ENCODE measurements at places on chromosomes 1 and 21. TPM values are rescaled to one million over a fixed set of nuclear protein-coding genes. Genes with fewer than 3 reads are reported as not detected.

TCHH gene
- total RNA-seq, result not detected

OSCP1 gene
- 0.92 TPM for total RNA-seq

ZYG11A gene
- 0.17 TPM for total RNA-seq

CD84 gene
- 17.7 TPM for total RNA-seq

ATP13A2 gene
- 46.9 TPM for total RNA-seq

KRTAP10-4 gene
- total RNA-seq, result not detected

- peak; percentile 67 for DNase-seq
Observed at GRCh38 chr1:17045634-17046333, 8.0 kb downstream of the SDHB start.

- no peak for DNase-seq
Observed at GRCh38 chr1:168520832-168521231, 23.0 kb downstream of the XCL2 start.

DNA sequence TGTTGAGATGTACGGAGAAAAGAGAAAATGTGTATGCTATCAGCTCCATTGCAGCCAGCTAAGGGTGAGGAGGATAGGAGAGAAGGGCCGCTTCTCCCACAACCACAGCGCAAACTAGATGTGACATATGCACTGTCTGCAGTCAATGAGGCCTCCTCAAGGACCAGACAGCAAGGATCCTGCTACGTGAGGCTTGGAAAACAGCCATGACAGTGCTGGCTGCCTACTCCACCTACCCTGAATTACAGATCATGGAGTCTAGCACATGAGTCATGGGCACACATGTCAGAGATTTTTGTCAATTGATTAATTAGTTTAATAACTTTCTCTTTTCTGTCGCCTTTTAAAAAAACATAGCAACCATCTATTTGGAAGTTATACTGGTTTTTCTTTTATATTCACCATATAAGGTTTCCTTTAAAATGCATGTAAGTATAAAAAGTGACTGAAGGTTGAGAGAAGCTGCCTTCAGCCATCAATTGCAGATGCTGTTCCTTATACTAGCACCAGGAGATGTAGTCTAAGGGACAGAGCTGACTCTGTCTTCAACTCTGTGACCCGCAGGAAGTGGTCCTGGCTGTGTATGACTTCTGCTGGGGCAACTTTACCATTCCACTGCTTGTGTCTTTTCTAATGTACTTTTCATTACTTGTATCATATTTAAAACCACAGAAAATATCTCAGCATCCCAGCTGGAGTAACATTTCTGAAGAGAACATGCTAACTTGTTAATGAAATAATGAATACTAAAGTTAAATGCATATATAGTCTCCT lies 3.1 kb downstream of the VPS26C start:
- DNase-seq, result no peak

- DNase-seq, result no peak
Observed at GRCh38 chr1:182337736-182338571, 53.6 kb downstream of the GLUL start.

DNA sequence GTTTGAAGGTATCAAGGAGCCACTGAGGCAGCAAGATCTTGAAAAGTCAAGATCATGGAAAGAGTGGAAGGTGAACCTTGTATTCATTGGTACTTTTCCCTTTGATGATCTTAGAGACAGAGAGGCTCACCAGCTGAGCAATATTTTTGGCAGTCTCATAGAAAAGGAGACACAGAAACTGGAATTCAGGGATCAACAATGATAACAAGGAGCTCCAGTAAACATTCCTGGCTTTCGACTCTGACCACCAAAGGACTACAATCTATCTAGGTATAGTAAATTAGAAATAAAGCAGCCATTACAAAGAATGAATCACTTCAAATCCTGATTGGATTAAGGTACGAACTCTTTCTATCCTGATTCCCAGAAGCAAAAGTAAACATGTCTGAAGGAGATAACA lies 615.4 kb downstream of the KIF26B start:
- no peak for DNase-seq

DNA sequence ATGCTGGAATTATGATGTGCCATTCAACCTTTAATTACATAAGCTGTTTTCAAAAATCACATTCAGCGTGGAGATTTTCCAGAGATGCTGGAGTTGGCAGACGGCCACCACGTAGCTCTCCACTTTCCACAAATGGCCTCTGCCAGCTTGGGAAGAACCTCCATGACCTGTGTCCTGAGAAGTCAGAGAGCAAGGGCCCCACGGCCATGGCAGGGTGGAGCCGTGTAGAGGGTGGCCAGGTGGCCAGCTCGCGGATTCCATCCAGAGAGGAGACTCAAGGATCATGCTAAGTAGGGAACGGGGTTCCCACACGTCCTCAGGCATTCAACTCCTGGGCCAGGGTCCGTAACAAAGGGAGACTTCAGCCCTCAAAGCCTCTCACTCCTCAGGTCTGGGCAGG lies 1.3 kb upstream of the GALE start:
- no peak for DNase-seq

DNA sequence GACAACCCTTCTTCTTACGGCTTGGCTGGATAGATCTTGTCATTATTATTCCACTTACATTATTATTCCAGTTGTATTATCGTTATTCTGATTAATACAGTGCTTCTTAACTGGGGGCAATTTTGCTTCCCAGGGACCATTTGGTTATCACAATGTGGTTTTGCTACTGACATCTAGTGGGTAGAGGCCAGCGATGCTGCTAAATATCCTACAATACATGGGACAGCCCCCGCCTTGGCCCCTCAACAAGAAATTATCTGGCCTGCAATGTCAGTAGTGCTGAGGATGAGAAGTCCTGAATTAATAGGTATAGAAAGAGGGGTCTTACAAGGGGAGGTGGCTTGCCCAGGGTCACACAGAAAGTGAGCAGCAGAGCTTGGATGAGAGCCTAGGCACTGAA lies 105.6 kb downstream of the PTPRU start:
- no peak for DNase-seq

DNA sequence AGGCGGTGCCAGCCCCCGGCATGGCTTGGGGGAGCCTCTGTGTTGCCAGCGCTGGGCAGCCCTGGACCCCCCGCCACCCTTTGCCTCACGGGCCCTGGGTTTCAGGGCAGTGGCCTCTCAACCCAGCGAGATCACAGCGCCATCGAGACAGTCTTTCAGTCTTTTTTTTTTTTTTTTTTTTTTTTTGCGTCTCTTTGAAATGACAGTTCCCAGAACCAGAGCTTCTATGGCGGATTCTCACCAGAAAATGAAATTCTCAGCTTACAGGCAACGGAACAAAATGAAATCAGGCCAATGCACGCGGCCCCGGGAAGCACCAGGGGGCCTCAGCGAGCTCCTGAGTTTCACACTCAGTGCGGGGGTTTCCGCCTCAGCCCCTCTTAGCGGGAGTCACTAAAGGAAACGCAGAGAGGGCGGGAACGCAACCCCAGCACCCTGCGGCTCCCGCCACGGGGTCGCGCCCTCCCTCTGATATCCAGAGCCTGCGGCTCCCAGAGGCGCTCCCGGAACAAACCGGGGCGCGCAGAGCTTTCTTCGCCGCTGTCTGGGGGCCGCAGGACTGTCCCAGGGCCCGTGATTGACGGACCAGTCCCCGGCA lies 8.0 kb upstream of the COL6A1 start:
- DNase-seq, result peak; percentile 92

GRCh38 chr21:37060296-37060695 lies 12.6 kb downstream of the PIGP start:
- no peak for DNase-seq

DNA sequence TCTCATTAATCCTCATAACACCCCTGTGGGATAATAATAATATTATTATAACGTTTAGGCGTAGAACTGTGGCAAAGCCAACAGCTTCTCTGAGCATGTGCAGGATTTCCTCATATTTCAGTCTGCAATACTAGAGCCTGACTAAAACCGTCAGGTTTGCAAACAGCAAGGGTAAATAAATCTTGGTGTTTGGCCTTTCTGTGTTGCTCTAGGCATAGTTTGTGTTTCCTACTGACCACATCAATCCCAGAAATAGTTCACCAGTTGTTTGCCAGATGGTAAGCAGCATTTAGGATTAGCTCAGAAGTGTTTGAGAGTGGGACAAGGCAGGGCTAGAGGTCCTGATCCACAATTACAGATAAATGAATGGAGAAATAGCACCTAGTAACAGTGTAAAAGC lies 2.8 kb upstream of the KCNA3 start:
- DNase-seq, result no peak

DNA sequence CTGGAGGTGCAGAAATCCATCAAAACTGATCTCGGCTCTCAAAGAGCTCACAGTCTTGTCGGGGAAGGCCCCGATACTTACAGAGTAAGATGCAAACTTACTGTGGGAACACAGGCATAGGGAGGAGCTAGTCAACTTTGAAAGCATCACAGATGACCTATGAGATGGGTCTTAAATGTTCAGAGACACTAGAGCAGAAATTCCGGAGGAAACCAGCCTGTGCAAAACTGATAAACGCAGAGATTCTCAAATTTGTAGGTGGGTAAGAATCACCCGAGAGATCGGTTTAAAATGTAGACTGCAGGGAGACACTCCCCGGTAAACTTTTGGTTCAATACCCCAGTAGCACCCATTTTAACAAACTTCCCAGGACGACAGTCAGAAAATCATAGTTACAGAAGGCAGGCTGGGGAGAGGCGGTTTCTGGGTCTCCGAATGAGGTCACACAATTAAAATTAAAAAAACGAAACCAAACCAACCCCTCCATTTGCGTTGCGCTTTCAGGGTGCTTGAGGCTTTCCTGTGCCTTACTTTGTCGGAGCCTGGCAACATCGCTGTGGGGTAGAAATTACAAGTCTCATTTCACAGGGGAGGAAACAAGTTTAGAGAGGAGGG lies 755 bp upstream of the THRAP3 start:
- peak; percentile 85 for DNase-seq

- no peak for DNase-seq
Observed at GRCh38 chr1:183567584-183567983, 22.7 kb downstream of the NCF2 start.

GRCh38 chr1:180456191-180456590 lies 46.2 kb downstream of the ACBD6 start:
- no peak for DNase-seq

DNA sequence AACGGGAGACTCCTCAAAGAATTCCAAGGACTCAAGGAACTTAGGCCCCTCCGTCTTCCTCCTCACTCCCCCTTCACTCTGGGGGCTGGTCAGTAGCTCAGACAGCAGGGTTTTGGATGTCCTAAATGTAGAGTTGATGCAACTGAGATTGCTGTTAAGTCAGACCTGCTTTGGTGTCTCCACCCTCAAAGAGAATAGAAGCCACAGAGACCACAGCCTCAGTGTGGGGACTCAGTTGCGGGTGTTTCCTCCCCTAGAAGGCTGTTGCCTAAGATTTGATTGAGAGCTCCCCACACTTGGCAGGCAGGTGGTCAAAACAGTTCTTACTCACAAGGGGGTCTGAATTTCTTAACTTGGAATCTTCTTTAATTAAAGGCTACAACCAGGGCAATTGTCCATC lies 7.6 kb downstream of the MAN1C1 start:
- DNase-seq, result peak; percentile 85

- no peak for DNase-seq
Observed at GRCh38 chr21:44063151-44063912, 43.9 kb upstream of the PWP2 start.

GRCh38 chr1:236287356-236287755 lies 5.6 kb upstream of the ERO1B start:
- DNase-seq, result no peak

DNA sequence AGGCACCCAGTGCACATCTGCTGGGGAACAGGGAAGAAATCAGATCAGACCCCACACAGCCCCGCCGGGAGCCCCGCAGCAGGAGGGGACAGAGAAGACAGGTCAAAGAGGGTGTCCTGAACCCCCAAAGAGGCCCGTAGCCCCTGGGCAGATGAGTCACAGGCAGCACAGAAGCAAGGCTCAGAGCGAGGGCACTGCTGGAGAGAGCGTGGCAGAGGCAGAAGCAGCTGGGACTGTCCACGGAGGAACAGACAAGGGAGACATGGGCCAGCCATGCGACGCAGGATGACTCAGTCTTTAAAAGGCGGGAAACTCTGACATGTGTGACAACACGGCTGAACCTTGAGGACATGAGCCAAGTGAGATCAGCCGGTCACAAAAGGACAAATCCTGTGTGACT lies 14.5 kb upstream of the PRDM16 start:
- DNase-seq, result no peak

DNA sequence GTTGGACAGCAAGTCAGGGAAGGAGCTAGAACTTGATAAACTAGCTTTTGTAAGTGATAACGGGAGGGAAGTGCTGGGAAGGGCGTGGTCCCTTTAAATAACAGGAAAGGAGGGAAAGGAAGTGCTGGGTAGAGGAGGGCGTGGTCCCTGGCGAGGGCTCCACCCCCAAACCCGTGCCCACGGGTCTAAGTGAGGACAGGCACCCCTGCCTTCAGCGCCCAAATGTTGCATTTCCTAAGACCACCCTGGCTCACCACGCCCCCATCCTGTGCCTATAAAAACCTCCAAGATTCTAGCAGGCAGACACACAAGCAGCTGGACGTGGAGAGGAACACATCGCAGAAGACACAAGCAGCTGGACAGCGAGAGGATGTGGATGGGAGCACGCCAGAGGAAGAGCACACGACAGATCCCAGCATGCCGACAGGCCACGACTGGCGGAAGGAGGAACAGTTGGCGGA lies 58.5 kb downstream of the PALMD start:
- DNase-seq, result no peak

DNA sequence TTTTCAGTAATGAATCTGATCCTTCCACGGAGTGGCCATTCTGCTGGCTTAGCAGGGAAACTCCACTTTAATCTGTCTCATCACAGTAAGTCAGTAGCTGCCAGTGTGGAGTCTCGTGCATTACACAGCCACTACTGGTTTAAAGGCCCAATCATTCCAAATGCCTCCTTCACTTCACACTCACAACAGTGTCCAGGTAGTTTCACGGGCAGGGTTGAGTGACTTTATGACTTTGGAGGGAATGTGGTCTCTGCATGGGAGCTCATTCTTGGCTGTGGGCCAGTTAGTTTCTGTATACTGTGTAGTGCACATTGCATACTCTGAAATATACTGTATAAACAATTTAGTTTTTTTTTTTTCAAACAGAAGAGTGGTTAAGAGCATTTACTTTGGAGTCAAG lies 34.6 kb upstream of the C1orf87 start:
- DNase-seq, result no peak

- peak; percentile 67 for DNase-seq
Observed at GRCh38 chr1:170562646-170563338, 30.8 kb downstream of the GORAB start.

- DNase-seq, result peak; percentile 96
Observed at GRCh38 chr1:109667452-109668122, at the start of gene GSTM2. Gene GSTM2, plus strand, starts transcription at chr1:109668057. Its CDS starts 59 bp downstream, at chr1:109668116.

DNA sequence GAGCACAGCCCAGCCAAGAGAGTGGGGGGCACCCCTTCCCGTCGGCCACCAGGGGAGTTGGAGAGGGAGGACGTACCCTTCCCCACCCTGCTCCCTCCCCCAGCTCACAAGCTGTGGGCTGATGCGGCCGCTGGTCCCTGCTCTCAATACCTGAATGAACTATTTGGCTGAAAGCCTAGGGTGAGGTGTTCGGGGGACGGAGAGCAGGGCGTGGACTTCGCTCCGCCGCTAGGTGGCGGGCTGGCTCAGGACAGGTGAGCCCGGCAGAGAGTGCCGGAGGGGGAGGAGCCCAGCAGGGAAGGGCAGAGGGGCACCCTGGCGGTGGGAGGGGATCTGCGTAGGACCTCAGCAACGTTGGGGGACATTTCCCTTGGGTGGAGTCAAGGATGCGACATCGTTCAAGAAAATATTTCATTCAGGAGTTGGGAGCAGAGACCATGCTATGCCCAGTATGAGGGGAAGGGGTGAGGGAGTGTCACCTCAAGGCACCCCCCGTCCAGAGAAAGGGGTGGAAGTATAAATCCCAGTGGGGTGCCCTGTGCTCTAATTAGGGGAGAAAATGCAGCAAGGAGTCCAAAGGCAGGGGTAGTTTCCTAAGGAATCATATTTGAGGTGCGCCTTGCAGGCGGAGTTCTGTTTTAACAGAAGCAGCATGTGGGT lies 12.0 kb upstream of the RHBG start:
- DNase-seq, result peak; percentile 92

- DNase-seq, result no peak
Observed at GRCh38 chr1:53459321-53460175, at the start of gene DMRTB1. Gene DMRTB1, plus strand, starts transcription at chr1:53459399. Its CDS starts 55 bp downstream, at chr1:53459454.

Data from activated CD4-positive, alpha-beta T cell treated with anti-CD3 and anti-CD28 coated beads, Interleukin-2, amount 10 ng/mL, durations not matched to agents 24 days and 14 days (primary cell).